Neural crest cell (in vitro differentiated cells): ENCODE measurements at places on chromosomes 16 and 17.

DNA sequence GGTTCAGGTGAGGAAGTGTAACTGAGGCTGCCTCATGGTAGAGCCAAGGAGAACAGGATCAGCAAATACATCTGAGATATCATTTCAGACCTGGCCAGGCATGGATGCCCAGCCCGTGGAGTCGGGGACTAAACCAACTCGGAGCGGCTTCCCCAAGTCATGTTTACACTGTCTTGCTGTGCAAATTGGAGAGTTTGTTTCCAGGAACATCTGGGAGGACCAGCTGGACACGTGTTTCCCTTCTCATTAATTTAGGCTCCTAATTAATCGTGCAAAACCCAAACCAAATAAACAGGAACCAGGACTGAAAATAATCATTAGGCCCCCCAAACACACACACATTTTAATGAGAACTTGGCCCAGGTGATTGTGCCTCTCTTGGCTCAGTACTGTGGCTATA lies 70.9 kb upstream of the SALL1 start:
- DNase-seq, result no peak

DNA sequence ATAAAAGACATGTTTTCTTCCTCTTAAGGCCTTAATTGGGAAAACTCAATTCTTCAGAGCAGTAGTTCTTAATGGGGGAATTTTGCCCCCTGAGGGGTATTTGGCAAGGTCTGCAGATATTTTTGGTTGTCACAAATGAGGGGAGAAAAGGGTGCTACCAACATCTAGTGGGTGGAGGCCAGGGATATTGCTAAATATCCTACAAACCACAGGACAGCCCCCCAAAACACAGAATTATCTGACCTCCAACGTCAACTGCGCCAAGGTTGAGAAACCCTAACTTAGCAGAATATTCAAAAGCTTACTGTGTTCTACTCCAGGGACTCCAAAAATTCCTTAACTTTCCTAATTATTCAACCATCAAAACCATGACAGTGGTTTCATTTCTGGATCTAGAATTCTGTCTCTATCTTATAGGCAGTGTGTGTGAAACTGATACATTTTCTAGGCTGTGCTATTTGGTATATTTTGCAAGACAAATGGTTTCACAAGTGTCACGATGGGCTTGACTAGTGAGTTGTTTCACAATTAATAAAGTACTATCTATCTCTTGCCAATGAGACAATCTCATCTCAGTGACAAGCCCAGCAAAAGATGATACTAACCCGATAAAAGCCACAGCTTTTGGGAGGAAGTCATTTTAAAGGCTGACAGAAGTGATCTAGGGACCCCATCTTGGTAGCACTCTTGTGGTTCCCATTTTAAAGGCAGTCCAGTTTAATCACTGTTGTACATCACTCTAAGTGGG lies 14.7 kb downstream of the TXNDC11 start:
- no peak for DNase-seq

GRCh38 chr17:21176773-21177395 lies 37.1 kb downstream of the TMEM11 start:
- no peak for DNase-seq

DNA sequence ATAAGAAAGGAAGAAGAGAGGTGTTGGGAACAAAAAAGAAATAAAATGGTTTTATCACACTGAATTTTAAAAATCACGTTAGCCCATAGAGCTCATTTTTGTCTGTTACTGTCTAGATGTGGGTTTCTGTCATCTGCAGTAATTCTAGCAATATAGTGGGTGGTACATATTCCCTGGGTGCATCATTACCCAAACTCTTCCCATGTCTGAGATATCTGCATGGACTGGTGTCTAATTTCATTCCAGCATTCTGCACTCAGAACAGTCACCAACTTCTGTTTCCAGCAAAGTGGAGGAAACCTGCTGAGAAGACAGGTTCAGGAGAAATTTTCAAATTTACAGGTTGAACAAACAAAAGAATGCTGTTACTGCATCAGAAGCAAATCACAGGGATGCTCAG lies 263.8 kb downstream of the CDH11 start:
- DNase-seq, result no peak

DNA sequence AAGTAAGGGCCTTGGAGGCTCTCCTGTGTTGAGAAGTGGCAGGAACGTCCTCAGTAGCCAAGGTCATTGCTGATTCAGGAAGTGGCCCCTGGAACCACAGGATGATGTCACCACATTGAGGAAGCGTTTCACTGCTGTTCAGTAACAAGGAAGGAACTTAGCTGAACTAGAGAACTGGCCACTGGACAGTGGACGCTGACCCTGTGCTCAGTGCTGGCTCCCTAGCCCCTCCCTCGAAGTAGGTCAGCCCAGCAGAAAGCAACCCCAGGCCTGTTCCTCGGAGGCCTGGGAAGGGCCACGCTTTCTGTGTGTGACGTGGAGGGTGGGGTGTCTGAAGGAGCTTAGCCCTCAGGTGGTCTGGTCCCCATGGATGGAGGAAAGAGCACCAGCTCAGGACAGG lies 58.3 kb downstream of the B9D1 start:
- DNase-seq, result no peak

GRCh38 chr17:65554553-65555223 lies 6.8 kb downstream of the AXIN2 start:
- DNase-seq, result no peak

DNA sequence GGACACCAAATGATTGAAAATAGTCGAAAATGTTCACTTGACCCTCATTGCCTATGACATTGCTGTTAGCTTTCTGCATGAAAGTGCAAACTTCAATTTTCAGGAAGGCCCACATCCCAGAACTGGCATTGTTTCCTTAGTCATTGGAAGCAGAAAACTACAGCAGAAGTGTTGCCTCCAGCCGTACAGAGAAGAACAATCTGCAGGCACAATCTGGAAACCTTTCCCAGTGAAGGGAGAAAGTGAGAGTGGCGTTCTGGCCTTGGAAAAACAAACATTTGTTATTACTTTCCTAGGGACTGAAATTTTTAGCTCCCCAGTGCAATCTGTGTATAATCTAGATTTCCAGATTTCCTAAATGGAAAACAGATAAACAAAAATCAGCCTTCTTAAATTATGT lies 529.5 kb upstream of the RBFOX1 start:
- no peak for DNase-seq

GRCh38 chr16:58493756-58494431 lies 6.0 kb upstream of the NDRG4 start:
- DNase-seq, result no peak

- DNase-seq, result no peak
Observed at GRCh38 chr17:46262271-46262670, 32.7 kb upstream of the LRRC37A start.

DNA sequence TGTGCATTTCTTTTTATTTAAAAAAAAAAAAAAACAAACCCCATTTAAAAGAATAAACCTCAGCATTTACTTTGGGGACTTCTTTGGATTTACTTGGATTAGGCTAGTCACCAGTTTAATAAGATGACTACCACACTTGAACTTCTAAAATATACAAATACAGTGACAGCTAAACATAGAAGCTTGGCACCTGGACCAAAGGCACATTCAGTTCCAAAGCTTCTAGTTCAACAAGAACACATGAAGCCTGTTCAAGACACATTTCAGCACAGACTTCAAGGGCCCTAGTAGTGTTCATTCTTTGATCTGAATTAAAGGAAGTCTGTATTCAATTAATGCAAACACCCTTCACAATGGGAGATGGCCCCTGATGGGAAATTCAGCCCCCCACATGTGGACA lies 11.6 kb upstream of the ROGDI start:
- no peak for DNase-seq

GRCh38 chr17:42153919-42154742 lies 658 bp downstream of the RAB5C start:
- DNase-seq, result no peak

DNA sequence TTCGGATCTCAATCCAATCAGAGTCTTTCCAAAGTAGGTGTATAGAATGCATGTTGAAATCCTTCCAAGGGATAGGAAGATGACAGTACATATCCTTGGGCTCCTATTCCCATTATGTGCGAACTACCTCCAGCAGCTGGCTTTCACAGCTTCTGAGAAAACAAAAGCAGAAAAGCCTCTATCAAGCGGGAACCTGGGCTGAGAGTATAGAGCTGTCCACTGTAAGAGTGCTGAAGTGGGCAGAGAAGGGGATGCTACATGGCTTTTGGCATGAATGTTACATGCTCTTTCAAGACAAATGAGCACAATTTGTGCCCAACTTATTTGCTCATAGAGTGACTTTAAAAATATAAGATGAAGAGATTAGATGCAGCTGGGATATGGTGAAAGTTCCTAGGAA lies 993.5 kb downstream of the CDH8 start:
- DNase-seq, result no peak

- no peak for DNase-seq
Observed at GRCh38 chr17:81426393-81427172, 31.3 kb downstream of the BAHCC1 start.

- DNase-seq, result no peak
Observed at GRCh38 chr17:68658999-68659780, 58.0 kb upstream of the FAM20A start.

- DNase-seq, result no peak
Observed at GRCh38 chr16:79542237-79542774, 58.2 kb downstream of the MAF start.

DNA sequence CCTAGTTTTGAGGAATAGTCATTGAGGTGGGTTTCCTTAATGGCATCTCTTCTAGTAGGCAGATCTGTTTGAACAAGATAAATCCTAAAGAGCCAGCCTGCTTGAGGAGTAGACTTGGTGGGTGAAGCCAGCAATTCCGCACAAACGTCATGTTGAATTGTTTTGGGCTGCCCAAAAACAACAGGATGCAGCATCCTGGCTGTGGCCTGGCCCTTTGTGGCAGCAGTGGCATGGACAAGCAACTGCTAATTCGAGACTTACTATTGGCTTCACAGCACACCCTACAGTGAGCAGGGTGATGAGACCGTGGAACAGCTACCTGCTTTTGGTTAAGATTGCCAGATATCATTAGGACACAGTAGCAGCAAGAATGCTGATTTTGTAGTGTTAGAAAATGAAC lies 9.3 kb upstream of the VPS4A start:
- DNase-seq, result no peak

DNA sequence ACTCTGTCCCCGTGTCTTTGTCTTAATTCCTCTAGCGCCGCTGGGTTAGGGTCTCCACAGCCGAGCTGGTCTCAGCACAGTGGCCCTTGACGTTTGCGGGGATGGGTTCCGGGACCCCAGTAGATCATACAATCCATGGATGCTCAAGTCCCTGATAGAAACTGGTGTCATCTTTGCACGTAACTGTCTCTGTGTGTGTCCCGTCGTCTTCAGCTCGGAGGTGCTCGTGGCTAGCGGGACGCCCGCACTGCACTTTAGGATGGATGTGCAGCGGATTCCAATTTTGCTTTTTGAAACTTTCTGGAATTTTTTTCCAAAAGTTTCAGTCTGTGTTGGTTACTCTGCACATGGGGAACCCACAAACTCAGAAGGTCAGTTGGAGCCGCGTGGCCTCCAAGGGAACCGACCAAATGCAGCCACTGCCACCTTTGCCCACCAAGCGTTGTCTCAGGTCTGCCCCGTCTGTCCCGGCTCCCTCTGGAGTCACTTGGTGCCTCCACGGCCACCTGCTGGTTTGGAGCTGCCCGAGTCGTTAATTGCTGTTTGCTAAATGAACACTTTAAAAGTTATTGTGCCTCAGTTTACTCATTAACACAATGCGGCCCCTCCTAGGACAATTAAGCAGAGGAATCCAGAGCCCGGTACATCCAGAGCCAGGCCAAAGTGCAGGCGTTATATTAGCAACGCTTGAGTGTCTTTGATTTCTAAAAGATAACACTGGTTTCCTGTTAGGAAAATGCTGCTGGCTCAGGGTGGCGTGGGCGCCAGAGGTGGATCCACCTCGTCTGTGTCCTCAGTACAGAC lies 5.3 kb upstream of the DPEP1 start:
- no peak for DNase-seq

- no peak for DNase-seq
Observed at GRCh38 chr17:80257716-80258213, 2.9 kb upstream of the RNF213 start.

DNA sequence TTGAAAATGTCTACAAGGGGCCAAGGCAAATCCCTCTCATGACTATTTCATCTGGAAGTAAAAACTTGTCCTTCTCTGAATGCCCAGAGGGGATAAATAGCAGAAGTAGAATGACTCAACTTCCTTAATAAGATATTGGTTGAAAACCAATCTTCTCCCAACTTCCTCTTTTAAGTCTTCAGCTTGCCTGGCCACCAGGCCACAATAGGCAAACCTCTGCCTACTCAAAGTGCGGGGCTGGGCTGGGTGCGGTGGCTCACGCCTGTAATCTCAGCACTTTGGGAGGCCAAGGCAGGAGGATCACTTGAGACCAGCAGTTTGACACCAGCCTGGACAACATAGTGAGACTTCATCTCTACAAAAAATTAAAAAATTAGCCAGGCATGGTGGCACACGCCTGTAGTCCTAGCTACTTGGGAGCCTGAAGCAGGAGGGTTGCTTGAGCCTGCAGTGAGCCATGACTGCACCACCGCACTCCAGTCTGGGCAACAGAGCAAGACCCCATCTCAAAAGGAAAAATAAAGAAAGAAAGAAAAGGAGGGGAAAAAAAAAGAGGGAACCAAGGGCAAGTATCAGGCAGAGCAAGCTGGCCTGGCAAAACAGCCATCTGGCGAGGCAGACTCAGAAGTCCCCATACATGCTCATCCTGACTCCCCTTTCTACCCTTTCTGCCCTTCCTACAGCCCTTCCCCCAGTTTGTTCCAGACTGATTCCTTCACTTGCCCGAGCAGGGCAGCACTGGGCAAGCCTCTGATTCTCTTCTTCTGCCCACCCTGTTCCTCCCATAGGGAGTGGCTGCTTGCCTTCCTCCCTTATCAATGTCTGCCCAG lies 20.6 kb downstream of the MAP3K14 start:
- DNase-seq, result no peak

- DNase-seq, result no peak
Observed at GRCh38 chr17:67518876-67519275, 141.8 kb downstream of the PITPNC1 start.

DNA sequence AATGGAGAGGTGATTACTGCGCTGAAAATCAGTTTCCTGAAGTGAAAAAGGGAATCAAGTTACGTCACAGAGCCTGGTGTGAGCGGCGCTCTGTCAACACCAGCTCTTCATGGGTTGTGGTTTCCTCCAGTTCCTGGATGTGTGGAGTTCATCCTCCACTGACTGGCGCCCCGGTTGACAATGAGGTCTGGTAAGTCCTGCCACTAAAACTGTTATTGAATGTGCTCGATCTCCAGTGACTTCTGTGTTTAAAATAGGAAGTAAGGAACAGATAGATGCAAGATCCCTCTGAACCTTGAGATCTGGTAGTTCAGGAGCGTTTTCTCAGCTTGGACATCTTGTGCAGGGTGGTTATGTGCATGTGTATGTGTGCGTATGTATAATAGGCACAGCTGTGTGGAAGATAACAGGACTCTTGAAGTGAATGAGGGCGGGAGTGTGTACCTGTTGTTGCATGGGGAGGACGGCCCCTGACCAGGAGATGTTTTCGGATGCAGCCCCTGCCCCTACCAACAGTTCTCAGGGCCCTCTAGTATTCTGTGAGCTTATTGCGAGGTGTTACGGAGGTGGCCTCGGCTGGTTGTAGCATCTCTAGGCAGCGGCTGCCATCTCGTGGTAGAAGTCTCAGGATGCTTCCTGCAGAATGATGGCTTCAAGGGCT lies 22.0 kb upstream of the GOT2 start:
- DNase-seq, result peak; percentile 68
